ENCODE measurements at places on chromosomes 16 and 17.

DNA sequence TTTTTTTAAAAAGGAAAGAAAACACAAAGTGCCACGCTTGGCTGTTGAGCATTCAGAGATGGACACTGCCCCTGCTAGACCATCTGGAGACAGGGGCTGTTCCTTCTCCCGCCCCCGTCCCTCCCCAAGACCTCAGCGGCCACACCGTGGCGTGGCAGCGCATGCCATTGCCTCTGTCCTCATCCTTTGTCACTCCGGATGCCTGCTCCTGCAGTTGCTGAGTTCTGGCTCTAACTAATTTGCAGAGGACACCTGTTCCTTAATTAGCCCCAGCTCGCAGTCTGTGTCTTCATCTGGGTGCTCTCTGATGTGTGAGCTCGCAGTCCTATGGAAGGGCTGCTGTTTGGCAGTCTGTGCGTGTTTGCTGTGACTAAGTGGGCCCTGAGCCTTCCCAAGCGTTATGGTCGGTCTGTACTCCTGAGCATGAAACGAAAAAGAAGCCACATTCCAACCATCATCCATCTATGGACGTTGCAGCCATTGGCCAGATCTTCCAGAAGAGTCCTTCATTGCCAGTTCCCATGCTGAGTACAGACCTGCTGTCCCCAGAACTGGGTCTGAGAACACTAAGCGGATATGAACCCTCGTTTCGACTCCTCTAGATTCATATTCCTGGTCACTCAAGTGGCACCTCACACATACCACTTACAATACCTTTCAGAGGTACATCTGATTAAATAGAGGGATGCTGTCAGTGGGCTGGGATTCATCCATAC, 40.9 kb upstream of the NAT9 start:
- DNase-seq = peak; percentile 50

GRCh38 chr17:17186551-17187505, 19.3 kb downstream of the PLD6 start:
- DNase-seq = no peak

DNA sequence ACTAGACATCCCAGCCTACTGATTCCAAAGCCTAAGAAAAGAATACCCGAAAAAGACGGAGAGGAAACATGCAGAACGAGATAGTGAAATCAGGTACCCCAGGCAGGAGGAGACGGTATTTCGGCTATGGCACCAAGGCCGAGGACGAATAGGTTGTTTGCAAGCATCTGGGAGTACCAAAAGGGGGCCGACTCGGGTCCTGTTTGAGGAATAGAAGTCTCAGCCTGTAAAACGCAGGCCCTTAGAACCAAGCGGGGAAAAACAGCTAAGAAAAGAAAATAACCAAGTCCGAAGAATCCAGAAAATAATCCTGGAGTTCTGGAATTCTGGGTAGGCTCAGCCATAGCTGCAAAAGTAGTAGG, 537 bp downstream of the SLC35B1 start:
- no peak for DNase-seq

DNA sequence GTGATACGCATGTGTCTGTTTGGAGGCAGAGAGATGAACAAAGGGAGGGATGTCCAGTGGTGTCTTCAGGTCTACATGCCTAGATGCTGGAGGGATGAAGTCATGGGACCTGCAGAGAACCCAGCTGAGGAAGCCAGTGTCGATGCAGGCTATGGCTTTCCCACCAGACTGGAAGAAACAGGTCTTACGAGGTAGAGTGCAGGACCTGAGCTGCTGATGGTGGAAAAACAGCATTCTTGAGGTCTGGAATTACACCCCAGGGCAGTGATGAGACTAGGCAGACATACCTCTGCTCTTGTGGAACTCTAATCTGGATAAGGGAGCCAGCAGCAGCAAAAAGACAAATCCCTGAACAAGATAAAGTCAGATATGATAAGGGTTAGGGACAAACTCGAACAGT, 37.4 kb downstream of the ARSG start:
- DNase-seq = no peak

DNA sequence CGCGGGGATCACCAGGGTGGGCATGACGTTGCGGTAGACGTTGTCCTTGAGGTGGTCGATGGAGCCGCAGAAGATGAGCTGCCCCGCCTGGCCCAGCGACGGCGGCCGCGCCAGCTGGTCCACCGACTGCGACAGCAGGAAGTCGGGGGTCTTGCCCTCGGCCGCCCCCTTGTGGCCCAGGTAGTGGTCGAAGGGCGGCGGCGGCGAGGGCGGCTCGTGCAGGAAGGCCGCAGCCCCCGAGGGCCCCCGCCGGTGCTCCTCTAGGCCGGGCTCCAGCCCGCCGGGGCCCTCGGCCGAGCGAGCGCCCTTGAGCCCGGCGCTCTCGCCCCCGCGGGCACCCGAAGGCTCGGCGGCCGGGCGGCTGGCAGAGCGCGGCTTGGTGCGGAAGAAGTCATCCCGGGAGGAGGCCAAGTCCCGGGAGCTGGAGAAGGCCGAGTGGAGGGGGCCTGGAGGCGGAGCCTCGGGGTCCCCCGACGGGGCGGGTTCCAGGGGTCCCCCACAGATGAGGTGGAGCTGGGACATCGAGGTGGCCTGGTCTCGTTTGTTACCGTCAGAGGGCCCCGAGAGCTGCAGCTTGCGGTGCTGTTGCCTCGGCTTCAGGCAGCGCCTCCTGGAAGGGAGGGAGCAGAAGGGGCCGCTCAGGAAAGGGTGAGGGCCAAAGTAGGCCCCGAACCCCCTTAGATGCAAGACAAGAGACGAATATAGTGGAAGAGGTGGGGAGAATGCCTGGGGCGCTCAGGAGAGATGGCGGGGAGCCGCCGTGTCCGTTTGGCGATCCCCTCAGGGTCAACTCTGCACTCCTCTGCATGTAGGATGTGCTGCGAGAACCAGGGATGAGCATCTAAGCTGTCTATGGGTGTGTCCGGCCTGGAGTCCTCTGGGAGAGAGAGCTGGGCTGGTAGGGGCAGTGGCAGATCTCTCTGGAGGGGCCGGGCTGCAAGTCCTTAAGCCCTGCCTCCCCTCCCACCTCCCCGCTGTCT, 8.8 kb downstream of the FAM171A2 start:
- DNase-seq = peak; percentile 81

DNA sequence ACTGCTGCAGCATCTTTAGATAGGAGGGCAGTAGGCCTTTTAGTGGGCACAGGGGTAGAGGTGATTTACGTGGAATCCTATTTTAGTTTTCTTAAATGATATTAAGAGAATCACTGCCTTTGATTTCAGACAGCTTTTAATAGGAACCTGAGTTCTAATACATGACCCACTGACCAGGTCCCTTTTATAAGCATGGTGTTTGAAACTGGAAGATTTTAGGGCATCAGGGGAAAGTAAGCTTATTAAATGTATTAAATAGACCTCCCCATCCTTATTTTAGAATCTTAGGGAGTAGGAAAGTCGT, 2.0 kb downstream of the MSL1 start:
- DNase-seq = no peak

GRCh38 chr17:76131051-76131691, 9.9 kb downstream of the FOXJ1 start:
- DNase-seq = no peak

GRCh38 chr17:56486732-56487131, 106.8 kb upstream of the NOG start:
- no peak for DNase-seq

- no peak for DNase-seq
Measured at GRCh38 chr16:88010343-88010967, 59.2 kb downstream of the BANP start.

DNA sequence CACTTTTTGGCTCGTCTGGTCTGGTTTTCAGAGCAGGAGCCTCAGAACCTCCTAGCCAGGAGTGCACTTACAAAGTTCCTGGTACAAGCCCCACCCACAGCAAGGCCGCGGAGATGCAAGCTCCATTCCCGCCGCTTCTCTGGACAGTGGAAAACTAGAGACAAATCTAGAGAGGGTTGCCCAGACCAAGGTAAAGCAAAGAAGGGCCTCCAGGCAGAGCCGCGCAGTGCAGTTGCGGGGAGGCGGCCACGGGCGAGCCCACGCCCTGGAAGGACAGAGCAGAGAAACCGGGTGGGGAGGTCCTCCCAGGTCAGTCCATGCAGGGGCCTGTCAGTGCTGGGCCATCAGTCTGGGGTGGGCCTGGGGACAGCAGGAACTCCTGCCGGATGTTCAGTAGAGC, 11.0 kb upstream of the OSGIN1 start:
- no peak for DNase-seq

DNA sequence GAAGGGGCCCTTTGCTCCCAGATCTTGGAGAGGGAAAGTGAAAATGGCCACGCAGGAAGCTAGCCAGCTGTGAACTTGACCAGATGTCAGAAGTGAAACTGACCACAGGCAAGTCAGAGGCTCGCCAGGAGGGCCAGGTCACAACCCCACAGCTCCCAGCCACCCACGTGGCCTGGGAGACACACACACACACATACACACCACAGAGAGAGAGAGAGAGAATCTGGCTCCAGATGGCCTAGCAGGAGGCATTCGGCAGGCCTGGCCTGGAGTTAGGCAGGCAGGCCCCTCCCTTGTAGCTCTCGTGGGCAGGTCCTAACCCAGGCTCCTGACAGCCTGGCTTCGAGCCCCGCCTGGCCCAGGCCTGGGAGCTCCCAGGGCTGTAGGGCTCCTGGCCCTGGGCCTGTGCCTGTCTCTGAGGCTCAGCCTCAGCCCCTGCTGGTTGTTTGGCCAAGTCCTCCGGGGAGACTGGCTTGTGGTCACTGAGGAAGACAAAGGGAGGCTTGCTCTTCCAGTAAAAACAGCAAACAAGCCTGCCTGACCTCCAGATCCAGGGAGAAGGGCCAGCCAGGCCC, 20.2 kb downstream of the NGFR start:
- DNase-seq = peak; percentile 78

GRCh38 chr16:47976636-47977210, 179.1 kb downstream of the ABCC12 start:
- DNase-seq = no peak

GRCh38 chr16:9476744-9477143, 385.3 kb downstream of the HAPSTR1 start:
- DNase-seq = no peak

GRCh38 chr16:53058441-53058840, 3.6 kb downstream of the CHD9 start:
- no peak for DNase-seq

GRCh38 chr17:27834571-27834970, 34.2 kb upstream of the NOS2 start:
- no peak for DNase-seq

GRCh38 chr17:28972437-28972836, 21.1 kb upstream of the PHF12 start:
- no peak for DNase-seq

GRCh38 chr17:81601525-81602120, 35.3 kb downstream of the NPLOC4 start:
- peak; percentile 76 for DNase-seq

GRCh38 chr16:56480776-56481467, 29.6 kb downstream of the OGFOD1 start:
- no peak for DNase-seq

- DNase-seq = no peak
Measured at GRCh38 chr16:22004341-22004740, 3.4 kb upstream of the PDZD9 start.

DNA sequence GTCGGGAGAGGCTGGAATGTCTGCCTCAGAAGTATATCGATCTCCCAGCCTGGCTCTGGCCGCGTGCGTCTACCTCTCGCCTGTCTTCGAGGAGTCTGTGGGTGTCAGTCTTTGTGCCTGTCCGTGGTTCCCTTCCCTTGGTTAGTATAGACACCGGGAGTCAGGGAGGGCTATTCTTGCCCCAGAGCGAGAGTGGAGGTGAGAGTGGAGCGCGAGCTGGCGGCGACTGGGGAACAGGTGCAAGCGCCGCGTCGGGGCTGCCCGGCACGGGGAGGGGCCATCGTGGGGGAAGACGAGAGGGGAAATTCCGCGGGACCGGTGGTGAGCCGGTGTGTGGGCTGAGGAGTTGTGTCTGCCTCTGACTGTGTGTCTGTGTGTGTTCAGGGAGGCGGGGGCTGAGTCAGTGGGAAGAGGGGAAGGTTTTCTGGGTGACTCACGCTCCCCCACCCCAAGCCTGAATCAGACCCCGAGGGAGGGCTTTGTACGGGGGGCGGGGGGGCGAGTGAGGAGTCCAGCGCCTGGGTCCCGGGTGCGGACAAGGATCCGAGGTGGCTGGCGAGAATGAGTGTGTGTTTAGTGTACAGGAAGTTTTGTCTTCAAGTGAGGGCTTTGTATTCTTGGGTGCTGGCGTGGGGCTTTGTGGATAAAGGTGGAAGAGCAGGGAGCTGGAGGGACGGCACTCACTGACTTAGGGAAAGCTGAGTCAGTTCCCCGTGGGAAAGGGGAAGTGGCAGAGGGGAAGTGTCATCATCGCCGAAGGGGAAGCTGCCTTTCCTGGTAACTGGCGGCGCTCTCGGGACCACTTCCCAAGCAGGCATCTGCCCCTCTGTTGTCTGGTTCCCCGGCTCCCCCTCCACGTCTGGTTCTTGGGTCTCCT, 8.6 kb downstream of the KDM6B start:
- no peak for DNase-seq

GRCh38 chr16:85085721-85086120, 26.6 kb downstream of the CIBAR2 start:
- no peak for DNase-seq

GRCh38 chr16:83215406-83216001, 588.7 kb downstream of the CDH13 start:
- no peak for DNase-seq

GRCh38 chr17:2453866-2454265, 53.0 kb upstream of the MNT start:
- no peak for DNase-seq

- no peak for DNase-seq
Measured at GRCh38 chr16:2900526-2901075, 11.1 kb upstream of the FLYWCH1 start.

DNA sequence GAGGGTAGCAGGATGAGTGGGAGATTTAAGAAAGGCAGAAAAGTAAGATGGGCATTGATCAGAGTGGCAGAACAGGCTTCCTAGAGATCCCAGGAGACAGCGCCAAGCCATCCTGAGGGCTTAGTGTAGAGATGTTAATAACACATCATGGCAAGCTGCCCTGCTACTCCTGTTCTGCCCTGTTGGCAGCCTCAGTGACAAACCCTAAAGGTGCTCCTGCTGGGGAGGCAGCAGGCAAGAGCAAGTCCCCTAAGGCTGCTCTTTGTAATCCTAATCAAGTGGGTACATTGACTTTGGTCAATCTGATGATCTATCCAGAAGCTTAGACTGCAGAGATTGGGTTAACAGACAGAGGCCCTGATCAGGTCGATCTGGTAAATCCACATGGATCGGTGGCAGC, 16.3 kb downstream of the ANKFN1 start:
- no peak for DNase-seq

All from retina (tissue), 1 donor.